ENCODE measurements at places on chromosomes 2 and 18.

DNA sequence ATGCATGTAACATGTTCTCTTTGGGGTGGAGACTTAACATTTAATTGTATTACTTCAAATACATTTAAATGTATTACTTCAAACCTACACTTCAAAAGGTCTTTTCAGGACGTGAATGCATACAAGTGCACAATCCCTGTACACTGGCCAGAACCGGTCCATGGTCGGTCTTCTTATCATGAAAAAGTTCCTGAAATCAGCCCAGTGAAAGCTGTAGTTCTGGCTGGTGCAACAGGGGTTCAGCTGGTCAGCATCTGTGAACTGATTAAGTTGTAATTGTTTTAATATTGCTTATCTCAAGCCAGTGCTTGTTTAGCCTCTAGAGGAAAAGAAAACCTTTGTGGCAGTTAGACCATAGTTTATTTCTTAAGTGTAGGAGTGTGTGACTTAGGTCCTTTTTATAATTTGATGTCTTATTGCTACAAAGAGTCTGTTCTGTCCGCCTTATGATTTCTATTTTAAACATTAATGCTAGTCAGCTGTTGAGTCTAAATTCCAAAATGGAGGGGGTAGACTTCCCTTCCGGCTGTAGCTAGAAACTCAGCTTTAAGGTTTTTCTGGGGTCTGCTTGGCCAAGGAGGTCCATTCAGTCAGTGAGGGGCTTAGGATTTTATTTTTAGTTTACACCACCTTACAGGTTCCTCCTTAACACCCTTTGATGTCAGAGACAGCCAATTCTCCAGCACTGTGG is 768 bp upstream of the CYBRD1 start:
- no peak for DNase-seq

GRCh38 chr18:7619676-7620075 is 52.6 kb downstream of the PTPRM start:
- no peak for DNase-seq

- DNase-seq = no peak
These were observed 51.7 kb downstream of the MYO5B start for GRCh38 chr18:50143294-50143693.

DNA sequence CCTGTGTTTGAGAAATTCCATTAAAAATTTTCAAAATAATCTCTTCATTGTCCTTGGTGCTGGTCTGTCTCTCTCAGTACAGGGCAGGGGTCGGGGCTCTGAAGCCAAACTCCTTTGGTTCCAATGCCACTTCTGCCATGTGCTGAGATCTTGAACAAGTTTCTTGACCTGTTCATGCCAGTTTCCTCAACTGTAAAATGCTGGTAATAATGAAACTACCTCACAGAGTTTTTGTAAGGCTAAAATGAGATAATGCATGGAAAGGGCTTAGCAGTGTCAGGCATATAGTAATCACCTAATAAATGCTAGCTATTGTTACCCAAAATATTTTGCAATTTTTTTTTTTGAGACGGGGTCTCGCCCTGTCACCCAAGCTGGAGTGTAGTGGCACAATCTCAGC is 16.9 kb upstream of the MREG start:
- DNase-seq = no peak
